HCEC 1CT (cell line): ENCODE measurements at places on chromosomes 13 and 19.
A peak's percentile ranks its signal among the peaks of the same experiment; 100 is the strongest.

DNA sequence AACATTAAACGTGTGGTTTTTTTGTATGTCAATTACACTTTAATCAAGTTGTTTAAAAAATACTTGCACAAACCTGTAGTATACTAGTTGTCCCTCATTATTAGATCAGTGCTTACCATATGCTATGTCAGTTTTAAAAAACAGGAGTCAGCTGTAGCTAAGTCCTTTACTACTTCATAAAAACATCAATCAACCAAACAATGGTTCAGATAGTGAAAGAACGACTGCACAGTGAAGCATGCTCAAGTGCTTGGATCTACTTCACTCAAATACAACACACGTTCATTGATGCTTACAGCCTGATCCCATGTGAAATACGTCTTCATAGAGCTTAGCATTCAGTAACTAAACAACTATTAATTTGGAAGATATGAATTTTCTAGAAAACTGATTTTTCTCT is 225.0 kb downstream of the FGF14 start:
- no peak for DNase-seq

DNA sequence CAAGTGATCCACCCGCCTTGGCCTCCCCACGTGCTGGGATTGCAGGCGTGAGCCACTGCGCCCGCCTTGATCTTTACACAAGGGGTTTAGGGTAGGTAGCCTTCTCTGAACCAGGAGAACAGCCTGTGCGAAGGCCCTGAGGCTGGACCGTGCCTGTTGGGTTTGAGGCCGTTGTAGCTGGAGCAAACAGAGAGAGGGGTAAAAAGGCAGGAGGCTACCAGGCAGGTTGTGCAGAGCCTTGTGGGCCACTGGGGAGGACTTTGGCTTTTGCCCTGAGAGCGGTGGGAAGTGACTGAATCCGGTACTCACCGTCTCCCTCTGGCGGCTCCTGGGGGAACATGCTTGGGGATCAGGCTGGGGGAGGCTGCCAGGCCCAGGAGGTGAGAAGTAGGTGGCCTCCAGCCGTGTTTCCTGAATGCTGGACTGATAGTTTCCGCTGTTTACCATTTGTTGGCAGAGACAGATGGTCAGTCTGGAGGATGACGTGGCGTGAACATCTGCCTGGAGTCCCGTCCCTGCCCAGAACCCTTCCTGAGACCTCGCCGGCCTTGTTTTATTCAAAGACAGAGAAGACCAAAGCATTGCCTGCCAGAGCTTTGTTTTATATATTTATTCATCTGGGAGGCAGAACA is 24.6 kb downstream of the SPC24 start:
- peak; percentile 42 for DNase-seq

DNA sequence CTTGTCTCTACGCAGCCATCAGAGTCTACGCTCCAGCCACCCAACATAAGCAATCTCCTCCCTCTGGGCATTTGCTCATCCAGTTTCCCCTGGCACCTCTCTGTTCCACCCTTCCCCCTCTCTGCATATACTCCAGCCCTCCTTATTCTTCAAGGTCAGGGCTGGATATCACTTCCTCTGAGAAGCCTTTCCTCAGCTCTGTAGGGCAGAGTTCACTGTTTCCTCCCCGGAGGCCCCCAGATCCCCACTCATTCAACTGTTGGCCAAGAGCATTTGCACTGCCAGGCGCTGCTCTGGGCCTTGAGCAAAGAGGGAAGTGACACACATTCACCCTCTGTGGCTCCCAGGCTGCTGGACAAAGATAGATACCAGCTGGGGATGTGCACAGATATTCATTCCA is 3.3 kb downstream of the FCGRT start:
- no peak for DNase-seq

DNA sequence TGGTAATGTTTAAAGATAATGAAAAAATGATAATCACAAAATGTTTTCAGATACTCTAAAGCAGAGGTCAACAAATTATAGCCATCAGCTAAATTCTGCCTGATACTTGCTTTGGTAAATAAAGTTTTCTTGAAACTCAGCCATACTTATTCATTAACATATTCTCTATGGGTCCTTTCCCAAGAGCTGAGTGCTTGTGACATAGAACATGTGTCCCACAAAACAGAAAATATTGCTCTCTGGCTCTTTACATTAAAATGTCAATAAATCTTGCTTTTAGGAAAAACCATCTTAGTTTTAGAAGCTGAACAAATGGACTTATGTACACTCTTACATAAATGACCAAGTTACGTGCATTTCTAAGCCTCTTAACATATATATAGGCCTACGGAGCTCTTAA is 307.1 kb downstream of the DCT start:
- no peak for DNase-seq

GRCh38 chr13:39144941-39145533 is 106.8 kb downstream of the NHLRC3 start:
- peak; percentile 38 for DNase-seq

DNA sequence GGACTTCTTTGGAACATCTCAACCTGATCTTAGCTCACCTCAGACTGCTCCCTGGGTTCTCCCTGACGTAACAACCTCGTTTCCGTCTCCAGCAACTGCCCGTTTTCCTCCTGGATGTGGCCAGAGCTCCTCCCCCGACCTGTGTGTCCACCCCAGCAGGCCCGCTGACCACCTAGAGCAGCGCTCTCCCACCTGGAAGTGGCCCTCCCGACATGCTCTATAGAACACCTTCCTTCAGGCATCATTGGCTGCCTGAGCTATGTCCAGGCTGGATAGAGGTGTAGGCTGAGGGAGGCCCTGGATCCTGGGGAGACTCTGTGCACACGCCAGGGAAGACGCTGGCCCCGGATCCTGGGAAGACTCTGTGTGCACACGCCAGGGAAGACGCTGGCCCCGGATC is 81.3 kb downstream of the TEX29 start:
- no peak for DNase-seq

GRCh38 chr13:27621116-27621365 is 651 bp upstream of the POLR1D start:
- DNase-seq: peak; percentile 40

GRCh38 chr13:49927755-49928154 is 8.4 kb downstream of the SPRYD7 start:
- DNase-seq: no peak

GRCh38 chr19:41616792-41617621 is 9.9 kb downstream of the CEACAM4 start:
- no peak for DNase-seq

GRCh38 chr13:30656178-30656577 is 38.5 kb downstream of the USPL1 start:
- no peak for DNase-seq

DNA sequence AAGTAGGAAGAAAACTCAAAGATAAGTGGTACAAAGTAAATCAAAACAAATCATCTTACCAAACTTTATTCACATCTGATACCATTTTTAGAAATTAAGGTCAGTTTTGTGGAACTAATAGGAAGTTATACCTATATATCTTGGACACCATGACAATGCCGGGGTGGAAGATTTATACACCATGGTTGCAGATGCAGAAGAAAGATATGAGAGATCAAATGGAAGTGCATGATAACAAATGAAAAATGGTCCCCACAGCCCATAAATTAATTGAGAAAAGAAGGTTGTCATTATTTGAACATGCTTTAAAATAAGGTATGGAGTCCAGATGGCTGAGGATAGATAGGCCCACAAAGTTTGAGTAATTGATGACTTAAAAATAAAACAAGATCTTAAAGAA is 276.8 kb downstream of the TSHZ3 start:
- DNase-seq: no peak

- no peak for DNase-seq
These were observed 64.3 kb downstream of the MICU2 start for GRCh38 chr13:21539687-21540086.

DNA sequence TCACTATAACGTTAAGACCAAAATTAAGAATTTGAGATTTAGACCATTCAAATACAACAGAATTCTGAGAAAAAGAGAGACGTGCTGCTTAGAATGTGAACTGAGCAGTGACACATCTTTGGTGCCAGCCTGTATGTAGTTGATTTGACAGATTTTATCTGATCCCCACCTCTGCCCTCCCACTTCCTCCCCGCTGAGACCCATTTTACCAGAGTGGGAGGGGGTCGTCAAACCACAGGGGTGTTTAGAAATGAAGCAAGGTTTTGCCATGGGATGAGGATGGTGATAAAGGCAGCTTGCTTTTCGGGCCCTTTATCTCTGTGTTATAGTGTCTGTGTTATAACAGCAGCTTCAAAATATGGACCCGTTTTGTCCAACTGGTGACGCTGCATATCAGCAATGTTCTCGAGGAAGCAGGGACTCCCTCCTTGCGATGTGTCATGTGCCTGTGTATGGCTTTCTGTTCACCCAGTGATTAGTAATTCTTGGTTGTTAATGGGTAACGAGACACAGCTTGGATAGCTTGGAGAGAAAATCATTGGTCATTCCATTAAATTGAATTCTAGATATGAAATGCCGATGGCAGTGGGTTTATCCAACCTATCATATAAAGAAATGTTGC is 125.0 kb downstream of the HS6ST3 start:
- peak; percentile 55 for DNase-seq

DNA sequence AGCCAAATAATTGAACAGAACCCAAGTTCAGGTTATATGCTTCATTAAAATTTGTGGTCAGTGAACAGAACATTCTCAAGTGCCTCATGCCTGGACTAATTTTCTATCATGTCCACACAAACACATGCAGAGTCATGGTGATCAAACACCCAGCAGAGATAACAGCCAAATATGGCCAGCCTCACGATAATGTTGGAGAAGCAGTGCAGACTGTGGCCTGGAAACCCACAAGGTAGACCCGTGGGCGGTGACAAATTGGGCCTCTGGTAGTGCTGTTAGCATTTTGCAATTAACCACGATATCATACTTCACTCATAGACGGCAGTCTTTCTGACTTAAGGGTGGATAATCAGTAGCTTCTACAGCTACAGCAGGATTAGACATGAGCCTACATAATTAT is 35.0 kb upstream of the VWA8 start:
- no peak for DNase-seq

GRCh38 chr13:101530293-101530692 is 77.8 kb downstream of the ITGBL1 start:
- peak; percentile 27 for DNase-seq

DNA sequence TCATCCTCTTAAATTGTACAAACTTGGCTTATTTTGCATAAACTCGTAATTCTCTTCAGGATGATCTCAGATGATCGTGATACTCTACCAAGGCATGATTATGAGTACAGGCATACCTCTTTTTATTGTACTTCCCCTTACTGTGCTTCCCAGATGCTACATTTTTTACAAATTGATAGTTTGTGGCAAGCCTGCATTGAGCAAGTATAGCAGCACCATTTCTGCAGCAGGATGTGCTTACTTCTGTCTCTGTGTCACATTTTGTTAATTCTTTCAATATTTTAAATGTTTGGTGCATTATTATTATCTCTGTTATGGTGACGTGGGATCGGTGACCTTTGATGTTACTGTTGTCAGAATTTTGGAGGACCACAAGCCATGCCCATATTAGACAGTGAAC is 752.3 kb downstream of the PCDH9 start:
- DNase-seq: no peak

GRCh38 chr19:34678085-34678412 is 571 bp downstream of the ZNF302 start:
- no peak for DNase-seq

DNA sequence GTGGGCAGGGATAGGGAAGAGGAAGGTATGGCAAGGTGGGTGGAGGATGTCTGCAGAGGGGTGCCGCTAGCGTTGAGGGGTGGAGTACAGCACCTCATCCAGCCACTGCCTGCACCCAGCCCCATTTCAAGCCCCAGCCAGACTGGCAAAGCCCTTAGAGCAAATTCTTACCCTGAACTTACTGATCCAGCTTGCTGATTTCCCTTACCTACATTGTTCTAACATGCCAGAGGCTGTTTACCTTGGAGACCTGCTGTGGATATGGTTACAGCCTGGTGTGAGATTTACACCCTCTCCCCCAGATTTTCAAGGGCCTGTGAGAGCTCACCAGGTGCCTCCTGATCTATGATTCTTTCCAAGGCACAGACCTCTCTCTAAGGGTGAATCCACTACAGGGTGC is 86.0 kb downstream of the ZNF726 start:
- no peak for DNase-seq

- DNase-seq: no peak
These were observed 14.1 kb downstream of the KRTDAP start for GRCh38 chr19:35476149-35476548.

GRCh38 chr13:21208652-21209154 is 32.2 kb downstream of the MRPL57 start:
- DNase-seq: no peak
